ENCODE measurements at places on chromosomes 1 and 21.

DNA sequence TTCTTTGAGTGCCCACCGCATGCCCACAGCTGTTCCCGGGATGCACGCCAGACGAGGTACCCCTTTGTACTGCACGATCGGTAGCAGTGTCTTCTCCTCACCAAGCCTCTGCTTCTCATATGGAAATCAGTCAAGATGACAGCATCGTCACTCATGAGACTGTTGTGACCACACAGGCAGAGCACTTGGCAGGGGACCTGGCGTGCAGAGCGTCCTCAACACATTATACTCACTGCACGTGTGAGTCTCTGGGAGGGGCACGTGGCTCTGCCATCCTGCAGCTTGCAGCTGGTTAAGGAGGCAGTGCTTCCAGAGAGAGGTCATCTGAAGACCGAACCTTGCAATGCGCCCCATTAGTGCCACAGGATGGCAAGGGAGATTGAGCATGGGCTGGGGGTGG is 266.8 kb downstream of the NPHP4 start:
- peak; percentile 2 for DNase-seq

DNA sequence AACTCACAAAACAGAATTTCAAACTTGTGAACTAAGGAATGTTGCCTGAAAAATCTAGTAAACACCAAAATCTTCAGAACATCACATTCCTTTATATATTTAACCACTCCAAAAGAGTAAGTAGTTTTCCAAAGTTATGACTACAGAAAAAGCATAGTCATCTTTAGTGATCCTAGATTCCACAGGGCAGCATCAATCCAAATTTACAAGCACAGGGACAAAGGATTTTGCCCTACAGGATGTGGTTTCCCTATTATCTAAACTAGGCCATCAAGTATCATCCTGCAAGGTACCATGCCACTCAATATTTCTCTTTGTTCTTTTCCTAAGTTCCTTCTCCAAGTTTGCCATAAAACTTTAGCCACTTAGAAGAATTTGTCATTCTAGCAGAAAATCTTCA is 33.0 kb downstream of the COP1 start:
- DNase-seq = no peak

GRCh38 chr1:51491166-51491981 is 27.7 kb downstream of the EPS15 start:
- DNase-seq = no peak

DNA sequence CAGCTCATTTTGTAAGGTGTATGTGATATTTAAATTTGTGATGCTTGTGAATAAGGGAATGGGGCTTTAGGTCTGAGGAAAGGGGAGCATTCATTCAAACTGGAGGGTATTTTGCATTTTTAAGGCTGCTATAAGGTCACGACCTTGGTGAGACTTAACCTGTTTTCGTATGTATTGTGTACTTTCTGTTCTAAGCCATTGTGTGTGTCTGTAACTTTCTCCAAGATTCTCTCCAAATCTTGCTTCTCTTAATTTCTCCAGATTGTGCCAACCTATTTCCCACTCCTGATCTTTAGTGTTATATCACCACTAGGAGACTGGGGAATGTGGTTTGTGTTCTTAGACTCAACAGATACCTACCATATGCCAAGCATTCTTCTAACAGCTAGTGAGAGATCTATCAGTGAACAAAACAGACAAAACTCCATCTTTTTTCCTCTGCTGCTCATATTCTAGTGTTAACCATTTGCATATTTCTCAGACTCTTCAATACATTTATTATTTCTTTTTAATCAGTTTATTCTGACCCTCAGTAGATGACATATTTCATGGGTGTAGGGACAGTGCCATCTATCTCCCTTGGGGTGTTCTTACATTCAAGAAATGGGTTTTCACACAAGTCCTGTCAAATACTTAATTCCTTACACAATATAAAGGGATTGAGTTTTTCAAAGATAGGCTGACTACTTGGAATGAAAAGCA is 27.5 kb downstream of the ATP1B1 start:
- DNase-seq = no peak

Data from left hindlimb (tissue), 1 donor.